GM13977 (cell line): ENCODE measurements at places on chromosomes 12 and 14.

DNA sequence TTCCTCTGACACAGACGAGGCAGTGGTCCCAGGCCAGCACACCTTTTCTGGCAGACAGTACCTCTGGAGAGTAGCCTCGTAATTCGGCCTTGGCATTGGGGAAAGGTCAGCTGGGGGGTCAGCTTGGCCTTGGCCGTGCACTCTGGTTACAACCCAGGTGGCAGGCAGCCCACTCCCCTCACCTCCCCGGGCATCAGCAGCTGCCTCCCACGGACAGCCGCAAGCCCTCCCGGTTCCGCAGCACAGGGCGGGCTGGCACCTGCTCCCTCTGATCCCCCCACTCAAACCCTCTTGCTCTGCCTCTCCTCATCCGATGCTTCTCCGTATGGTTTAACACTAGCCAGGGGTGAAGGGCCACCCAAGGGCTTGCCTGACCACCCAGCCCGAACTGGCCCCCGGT, 50.6 kb downstream of the TEAD4 start:
- DNase-seq: no peak

DNA sequence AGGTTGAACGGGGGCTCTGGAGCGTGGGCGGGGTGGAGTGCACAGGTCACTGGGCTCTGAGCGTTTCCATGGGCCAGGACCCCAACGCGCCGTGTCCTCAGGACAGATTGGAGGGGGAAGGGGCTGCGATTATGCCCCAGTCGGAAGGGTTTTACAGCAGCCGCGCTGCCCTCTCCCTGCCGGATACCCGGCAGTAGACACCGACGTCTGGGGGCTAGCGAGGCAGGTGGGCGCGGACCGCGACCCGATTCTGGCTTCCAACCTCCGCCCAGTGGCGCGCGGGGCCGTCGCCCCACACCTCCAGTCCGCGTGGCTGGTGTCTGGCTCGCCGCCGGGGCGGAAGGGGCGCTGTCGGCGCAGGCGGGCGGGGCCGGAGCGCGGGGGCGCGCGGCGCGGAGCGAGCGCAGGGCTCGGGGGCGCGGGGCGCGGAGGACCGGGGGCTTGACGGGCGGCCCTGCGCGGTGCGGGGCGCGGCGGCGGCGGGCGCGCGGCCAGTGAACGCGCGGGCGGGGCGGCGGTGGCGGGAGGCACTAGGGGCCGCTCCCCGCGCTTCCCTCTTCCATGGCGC, 2.4 kb upstream of the KIF26A start:
- no peak for DNase-seq

- DNase-seq: no peak
Measured at GRCh38 chr12:110669193-110669502, 19.8 kb downstream of the HVCN1 start.

DNA sequence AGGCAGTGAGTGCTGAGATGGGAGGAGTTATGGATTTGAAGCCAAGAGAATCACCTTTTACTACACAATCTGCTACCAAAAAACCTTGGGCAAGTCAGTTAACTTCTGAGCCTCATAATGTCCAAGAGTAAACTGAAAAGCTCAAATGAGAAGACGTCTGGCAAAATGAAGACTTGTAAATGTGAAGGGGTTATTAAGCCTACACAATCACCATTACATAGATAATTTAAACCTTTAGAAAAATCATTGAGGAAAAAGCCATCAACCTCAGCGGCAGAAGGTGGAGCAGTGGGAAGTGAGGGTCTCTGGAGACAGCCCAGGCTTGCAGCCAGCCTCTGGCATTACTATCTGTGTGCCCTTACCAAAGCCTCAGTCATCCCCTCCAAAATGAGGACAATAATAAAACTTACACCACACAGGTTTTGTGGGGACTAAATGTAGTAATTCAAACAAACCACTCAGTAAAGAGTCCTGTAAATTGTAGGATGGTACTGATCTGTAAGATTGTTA, 50.5 kb upstream of the CCDC175 start:
- DNase-seq: no peak

DNA sequence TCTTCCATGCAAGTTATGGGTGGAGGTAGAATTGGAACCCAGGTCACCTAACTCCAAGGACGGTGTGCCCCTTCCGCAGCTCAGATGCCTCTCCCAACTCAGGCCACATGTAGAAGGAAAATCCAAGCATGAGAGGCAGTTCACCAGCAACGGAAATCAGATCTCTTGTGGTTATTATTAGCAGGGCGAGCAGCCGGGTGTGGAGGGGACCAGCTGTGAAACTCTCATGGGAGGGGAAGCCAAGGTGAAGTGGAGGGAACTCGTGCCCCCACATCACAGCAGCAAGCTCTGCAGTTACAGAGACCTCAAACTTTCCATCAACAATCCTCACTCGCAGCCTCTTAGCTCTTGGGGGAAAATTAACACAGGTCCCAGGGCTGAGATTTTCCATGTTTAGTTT, 79.7 kb downstream of the KSR2 start:
- DNase-seq: peak; percentile 42

DNA sequence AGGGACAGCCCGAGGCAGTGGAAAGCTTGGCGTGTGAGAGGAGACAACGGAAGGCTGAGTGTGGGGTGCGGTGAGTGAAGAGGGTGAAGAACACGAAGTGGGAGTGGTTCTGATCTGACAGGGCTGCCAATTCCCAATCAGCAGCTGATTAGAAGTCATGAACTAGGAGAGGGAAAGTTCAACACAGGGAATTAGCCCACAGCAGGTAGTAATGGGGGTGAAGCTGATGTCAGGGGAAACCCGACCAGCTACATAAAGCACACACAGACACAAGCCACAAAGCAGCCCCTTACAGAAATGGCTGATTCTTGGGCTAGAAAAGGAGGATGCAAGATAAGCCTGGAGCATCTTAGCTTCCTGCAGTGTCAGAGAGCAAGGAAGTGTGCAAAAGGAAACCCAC, 47.5 kb upstream of the TCL1A start:
- DNase-seq: no peak
